Endothelial cell of coronary artery (primary cell): ENCODE measurements at places on chromosomes 1 and 21. TPM values are rescaled to one million over a fixed set of nuclear protein-coding genes. Genes with fewer than 3 reads are reported as not detected.

PODN gene
- total RNA-seq: 0.45 and 1.4 TPM in 2 replicates

PTPRC gene
- 0.28 TPM in 1 of 2 replicates, not detected in the other for total RNA-seq

TRIM63 gene
- not detected in 2 replicates for total RNA-seq

FNDC10 gene
- 0.47 and 0.54 TPM in 2 replicates for total RNA-seq

LMX1A gene
- total RNA-seq: not detected in 2 replicates

RIMS3 gene
- 0.09 and 0.28 TPM in 2 replicates for total RNA-seq

GPR61 gene
- total RNA-seq: 0.27 and 0.66 TPM in 2 replicates

CATSPERE gene
- total RNA-seq: 0.28 and 0.45 TPM in 2 replicates

VHLL gene
- total RNA-seq: 0.09 TPM in 1 of 2 replicates, not detected in the other

KANK4 gene
- total RNA-seq: not detected in 2 replicates

CELSR2 gene
- 0.45 and 2.1 TPM in 2 replicates for total RNA-seq

IL6R gene
- 2.9 and 3.1 TPM in 2 replicates for total RNA-seq

INTS7 gene
- total RNA-seq: 9.0 and 12.5 TPM in 2 replicates

ENO1 gene
- 2,016 and 2,782 TPM in 2 replicates for total RNA-seq

PTPRU gene
- total RNA-seq: 4.8 and 10.0 TPM in 2 replicates

RCSD1 gene
- under 0.01 and 0.28 TPM in 2 replicates for total RNA-seq

RAB42 gene
- 0.81 and 1.2 TPM in 2 replicates for total RNA-seq

OPRD1 gene
- not detected in 2 replicates for total RNA-seq

NCMAP gene
- total RNA-seq: not detected in 2 replicates

CFAP45 gene
- total RNA-seq: 0.94 and 1.5 TPM in 2 replicates

F3 gene
- 1.3 and 28.9 TPM in 2 replicates for total RNA-seq

LHX8 gene
- total RNA-seq: not detected in 2 replicates

LCK gene
- 0.09 TPM in 1 of 2 replicates, not detected in the other for total RNA-seq

LDLRAD1 gene
- not detected in 2 replicates for total RNA-seq

LCE1D gene
- not detected in 2 replicates for total RNA-seq

ZYG11A gene
- 0.56 and 0.63 TPM in 2 replicates for total RNA-seq

FAM72C gene
- 0.19 and 1.5 TPM in 2 replicates for total RNA-seq

C1QC gene
- not detected in 2 replicates for total RNA-seq

KRTAP19-1 gene
- total RNA-seq: not detected in 2 replicates

KRTAP12-2 gene
- total RNA-seq: not detected in 2 replicates

GART gene
- total RNA-seq: 63.1 and 72.1 TPM in 2 replicates

SYT14 gene
- 0.09 and 2.4 TPM in 2 replicates for total RNA-seq

CHI3L1 gene
- total RNA-seq: 0.09 TPM in 1 of 2 replicates, not detected in the other

TAS1R3 gene
- total RNA-seq: 0.18 and 0.19 TPM in 2 replicates

DDR2 gene
- total RNA-seq: 10.4 and 12.3 TPM in 2 replicates

CLCNKA gene
- total RNA-seq: not detected in 2 replicates

SGIP1 gene
- 4.8 and 19.7 TPM in 2 replicates for total RNA-seq

HUNK gene
- total RNA-seq: not detected in 2 replicates

BTBD8 gene
- 1.6 and 1.8 TPM in 2 replicates for total RNA-seq

PBX1 gene
- total RNA-seq: 1.8 and 6.5 TPM in 2 replicates

SIK1 gene
- 1.9 and 10.4 TPM in 2 replicates for total RNA-seq

DNAH14 gene
- total RNA-seq: 0.94 and 2.2 TPM in 2 replicates
